ENCODE measurements at places on chromosomes 16 and 17.

GRCh38 chr16:19179546-19180490 lies 11.8 kb downstream of the SYT17 start:
- no peak for DNase-seq

DNA sequence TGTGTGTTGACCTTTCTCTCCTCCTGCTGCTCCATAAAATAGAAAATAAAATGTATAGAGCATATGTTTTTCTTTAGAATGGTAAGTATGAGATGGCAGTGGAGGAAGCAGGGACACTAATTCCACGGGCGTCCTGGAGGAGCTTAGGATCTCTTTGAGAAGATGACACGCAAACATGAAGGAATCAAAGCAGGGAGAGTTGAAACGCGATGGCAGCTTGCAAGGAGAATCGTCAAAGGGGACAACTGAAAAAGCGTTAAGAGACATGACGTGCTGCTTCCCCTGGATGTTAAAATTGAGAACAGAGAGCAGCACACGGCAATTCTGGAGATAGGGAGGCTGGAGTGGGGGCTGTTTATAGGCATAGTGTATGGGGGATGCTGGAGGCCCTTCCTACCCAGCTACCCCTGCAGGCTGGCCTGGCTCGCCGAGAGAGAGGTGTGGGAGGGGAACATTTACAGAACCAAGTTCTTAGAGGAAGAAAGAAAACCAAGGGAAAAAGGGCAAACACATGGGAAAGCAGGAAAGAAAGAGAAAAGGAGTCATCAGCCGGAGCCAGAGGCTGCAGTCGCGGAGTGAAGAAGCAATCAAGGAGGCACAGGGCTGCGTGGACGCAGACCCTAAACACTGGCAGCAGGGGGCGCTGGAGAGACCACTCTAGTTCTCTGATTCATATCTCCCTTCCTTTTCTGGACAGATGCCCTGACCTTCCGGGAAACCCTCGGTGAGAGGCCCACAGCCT lies 55.8 kb downstream of the MYH13 start:
- no peak for DNase-seq

DNA sequence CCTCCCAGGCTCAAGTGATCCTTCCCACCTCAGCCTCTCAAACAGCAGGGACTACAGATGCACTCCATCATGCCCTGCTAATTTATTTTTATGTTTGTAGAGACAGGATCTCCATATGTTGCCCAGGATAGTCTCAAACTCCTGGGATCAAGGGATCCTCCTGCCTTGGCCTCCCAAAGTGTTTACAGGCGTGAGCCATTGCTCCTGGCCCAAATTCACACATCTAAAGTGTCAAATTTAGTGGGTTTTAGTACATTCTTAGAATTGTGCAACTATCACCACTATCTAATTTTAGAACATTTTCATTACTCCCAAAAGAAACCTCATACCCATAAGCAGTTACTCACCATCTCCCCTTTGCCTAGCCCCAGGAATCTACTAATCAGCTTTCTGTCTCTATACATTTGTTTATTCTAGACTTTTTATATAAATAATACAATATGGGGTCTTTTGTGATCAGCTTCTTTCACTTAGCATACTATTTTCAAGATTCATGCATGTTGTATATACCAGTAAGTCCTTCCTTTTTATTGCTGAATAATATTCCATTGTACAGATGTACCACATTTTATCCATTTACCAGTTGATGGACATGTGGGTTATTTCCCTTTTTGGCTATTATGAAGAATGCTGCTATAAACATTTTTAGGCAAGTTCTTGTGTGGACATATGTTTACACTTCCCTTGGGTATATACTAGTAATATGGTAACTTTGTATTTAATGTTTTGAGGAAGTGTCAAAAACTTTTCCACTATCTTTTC lies 25.1 kb upstream of the ITGA2B start:
- DNase-seq: no peak

- no peak for DNase-seq
Measured at GRCh38 chr16:68097088-68097487, 11.9 kb downstream of the NFATC3 start.

- peak; percentile 81 for DNase-seq
Measured at GRCh38 chr17:28982131-28982793, 23.6 kb downstream of the SEZ6 start.

GRCh38 chr16:58152246-58152868 lies 23.2 kb upstream of the CFAP20 start:
- no peak for DNase-seq
